Left renal pelvis (tissue), 4 donors: ENCODE measurements at places on chromosomes 1 and 21. TPM values are rescaled to one million over a fixed set of nuclear protein-coding genes. Genes with fewer than 3 reads are reported as not detected.

- DNase-seq, result no peak
Measured at GRCh38 chr1:184298440-184299405, 88.1 kb upstream of the C1orf21 start.

GRCh38 chr1:244322791-244323521 is 128.8 kb downstream of the ADSS2 start:
- no peak for DNase-seq

DNA sequence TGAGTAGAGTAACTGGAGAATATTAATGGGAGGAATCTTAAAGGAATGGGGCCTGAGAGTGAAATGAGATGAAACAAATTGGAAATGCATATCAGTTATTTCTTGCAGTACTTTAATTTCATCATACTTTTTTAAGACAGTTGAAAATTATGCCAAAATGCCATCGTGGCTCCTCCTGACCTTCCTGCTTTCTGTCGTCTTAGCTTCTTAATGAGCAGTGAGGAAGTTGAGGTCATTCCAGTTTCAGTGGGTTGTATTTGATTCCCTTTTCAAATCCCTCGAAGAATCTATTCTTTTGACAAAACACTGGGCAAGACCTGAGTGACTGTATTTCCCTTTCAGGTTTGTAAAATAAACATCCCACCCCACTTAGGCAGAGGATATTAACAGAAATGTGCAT is 134.9 kb upstream of the MAP1LC3C start:
- DNase-seq, result no peak

- DNase-seq, result no peak
Measured at GRCh38 chr1:222243902-222244301, 304.0 kb downstream of the HHIPL2 start.

- no peak for DNase-seq
Measured at GRCh38 chr1:151891512-151891911, 17.8 kb downstream of the THEM4 start.

KIF26B gene
- polyA plus RNA-seq, result 35.9 TPM

OR2T29 gene
- not detected for polyA plus RNA-seq

WDR64 gene
- polyA plus RNA-seq, result 0.32 TPM

SLAMF9 gene
- polyA plus RNA-seq, result not detected

GRCh38 chr1:64917328-64917861 is 49.0 kb downstream of the JAK1 start:
- DNase-seq, result no peak

THEM5 gene
- 0.56 TPM for polyA plus RNA-seq

- DNase-seq, result no peak
Measured at GRCh38 chr1:230356190-230356589, 69.9 kb downstream of the PGBD5 start.

KAZN gene
- 35.4 TPM for polyA plus RNA-seq

KRTAP7-1 gene
- polyA plus RNA-seq, result not detected

- DNase-seq, result no peak
Measured at GRCh38 chr1:27001570-27002360, 8.3 kb downstream of the TRNP1 start.

- DNase-seq, result no peak
Measured at GRCh38 chr1:86149591-86149990, 7.0 kb downstream of the COL24A1 start.

DNA sequence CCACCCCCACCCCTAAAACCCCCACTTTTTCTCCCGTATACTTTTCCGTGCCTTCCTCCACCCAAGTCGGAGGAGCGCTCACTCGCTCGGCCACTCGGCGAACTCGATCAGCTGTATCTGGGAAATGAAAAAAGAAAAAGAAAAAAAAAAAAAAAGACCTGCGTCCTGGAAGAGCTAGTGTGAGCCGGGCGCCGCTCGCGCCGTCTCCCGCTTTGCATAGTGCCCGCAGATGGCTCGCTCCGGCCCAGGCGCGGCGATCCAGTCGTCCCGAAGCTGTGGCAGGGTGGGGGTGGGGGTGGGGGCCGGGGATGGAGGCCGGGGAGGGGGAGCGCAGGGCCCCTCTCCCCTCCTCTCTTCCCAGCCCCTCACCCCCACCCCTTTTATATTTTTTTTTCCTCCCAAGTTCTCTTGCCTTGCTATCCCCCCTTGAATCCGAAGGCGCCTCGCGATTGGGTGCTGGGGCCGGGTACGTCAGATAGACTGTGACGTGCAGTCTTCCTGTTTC is 299 bp upstream of the PROX1 start:
- DNase-seq, result no peak

KPNA6 gene
- polyA plus RNA-seq, result 34.5 TPM
